ENCODE measurements at places on chromosomes 3 and 15. TPM values are rescaled to one million over a fixed set of nuclear protein-coding genes. Genes with fewer than 3 reads are reported as not detected.

SCN5A gene
- total RNA-seq = 1.2 TPM

IGF2BP2 gene
- 141 TPM for total RNA-seq

GRCh38 chr3:60979461-60980341, 271.6 kb downstream of the FHIT start:
- H3K36me3 ChIP-seq = peaks cover 15% of the 10 kb centered on the region
- H3K4me1 ChIP-seq = peaks cover 7% of the 10 kb centered on the region
- no peak overlapping the region for H3K27ac ChIP-seq
- no peak overlapping the region for H3K4me3 ChIP-seq
- H3K27me3 ChIP-seq = no peaks in the 10 kb centered on the region

DNA sequence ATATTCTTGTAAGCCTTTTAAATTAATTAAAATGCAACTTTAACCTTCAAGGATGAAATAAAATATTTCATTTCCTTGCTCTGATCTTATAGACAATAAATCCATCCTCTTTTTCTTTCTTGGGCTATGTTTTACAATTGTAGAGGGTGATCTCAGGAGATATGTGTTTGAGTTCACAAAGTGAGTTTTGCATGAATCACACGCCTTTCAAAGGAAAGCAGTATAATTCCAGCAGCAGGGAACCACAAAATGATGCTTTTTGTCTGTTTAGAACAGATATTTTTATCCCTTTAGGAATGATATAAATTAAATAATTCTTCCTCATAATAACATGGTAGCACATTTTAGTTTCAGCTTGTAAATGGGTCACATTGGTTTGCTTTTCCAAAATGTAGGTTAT, 191.2 kb downstream of the SEMA6D start:
- no peaks in the 10 kb centered on the region for H3K27me3 ChIP-seq
- no peak overlapping the region for H3K27ac ChIP-seq
- peaks cover 7% of the 10 kb centered on the region for H3K4me1 ChIP-seq

DNA sequence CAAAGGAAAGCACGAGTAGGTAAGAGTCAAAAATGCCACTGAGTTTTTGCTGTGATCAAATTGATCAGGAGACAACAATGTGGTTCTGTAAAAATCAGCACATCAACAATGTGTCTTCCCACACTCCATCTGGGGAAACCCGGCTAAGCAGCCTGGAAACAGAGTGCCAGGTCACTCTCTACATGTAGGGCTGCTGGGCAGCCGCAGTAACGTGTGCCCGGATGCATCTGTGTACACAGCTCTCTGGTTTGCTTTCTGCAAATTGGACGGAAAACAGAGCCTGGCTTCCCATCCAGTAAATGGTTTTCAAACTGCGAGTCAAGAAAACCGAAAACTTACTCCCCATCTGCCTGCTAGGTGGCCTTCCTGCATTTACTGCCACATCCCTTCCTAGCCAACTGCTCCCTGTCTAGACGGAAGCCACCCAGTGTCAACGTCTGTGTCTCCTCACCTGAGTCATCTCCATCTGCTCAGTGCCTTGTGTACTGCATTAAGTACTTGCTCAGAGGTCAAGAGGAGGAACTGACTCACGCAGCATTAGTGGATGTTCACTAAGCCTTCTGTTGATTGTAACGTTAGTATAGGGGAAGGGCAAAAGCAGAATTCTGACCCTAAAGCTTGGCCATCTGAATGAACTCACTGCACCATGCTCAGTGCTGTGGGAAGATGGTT, 124.1 kb downstream of the TJP1 start:
- peaks cover 17% of the 10 kb centered on the region for H3K36me3 ChIP-seq
- peaks cover 4% of the 10 kb centered on the region for H3K4me1 ChIP-seq
- H3K27me3 ChIP-seq = no peaks in the 10 kb centered on the region
- H3K27ac ChIP-seq = no peak overlapping the region
- no peak overlapping the region for H3K4me3 ChIP-seq
- no peak for DNase-seq

DNA sequence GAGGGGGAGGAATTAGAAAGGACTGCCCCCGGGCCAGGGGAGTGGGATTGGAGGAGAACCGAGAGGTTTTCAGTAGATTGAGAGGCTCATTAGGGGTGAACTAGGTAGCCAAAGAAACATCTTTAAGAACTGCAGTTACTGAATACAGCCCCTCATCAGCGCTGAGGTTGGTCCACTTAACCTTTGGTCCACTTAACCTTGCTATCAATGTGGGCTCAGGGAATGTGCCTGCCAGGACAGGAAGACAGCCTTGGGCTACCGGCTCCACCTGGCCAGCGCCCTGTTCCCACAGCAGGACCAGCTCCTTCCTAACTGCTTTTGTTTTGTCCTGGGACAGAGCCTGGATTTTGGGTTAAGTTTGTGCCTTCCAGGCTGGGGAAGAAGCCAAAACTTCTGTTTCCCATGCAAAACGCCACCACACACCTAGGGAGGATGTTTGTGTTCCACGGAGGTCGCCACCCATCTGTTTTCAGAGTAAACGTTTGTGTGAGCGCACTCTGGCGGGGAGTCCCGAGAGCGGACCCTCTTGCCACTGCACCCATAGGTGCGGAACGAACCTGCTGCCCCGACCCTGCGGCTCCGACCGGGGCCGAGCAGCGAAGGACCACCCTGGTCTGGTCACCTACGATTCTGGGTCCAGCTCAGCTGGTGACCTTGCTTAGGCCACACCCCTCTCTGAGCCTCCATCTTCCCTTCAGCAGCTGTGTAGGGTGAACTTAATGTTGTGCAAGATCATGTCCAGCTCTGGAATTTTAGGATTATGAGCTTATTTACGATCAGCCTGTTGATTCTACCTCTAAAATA, 107.4 kb downstream of the VGLL4 start:
- peaks cover 16% of the 10 kb centered on the region for H3K4me1 ChIP-seq
- H3K4me3 ChIP-seq = no peak overlapping the region
- peaks cover 10% of the 10 kb centered on the region for H3K27me3 ChIP-seq
- no peak for DNase-seq
- H3K36me3 ChIP-seq = no peaks in the 10 kb centered on the region

DNA sequence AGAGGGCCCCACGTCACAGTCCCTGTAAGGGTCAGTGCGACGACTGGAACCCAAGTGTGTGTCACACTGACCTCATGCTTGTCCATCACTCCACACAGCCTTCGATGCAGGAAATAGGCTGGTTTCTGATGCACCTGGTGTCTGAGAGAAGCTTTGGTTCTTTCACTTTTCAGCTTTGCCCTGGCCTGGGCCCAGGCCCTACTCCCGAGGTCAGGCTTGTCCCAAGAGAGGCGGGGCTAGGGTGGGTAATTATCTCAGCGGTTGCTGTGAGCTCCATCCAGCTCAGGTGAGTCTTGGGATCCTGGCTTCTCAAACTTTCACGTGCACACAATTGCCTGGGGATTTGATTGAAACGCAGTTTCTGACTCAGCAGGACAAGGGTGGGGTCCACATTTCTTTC, 19.6 kb upstream of the CHRNB4 start:
- no peak overlapping the region for H3K4me3 ChIP-seq
- peaks cover 8% of the 10 kb centered on the region for H3K27me3 ChIP-seq
- no peak for DNase-seq
- H3K27ac ChIP-seq = no peak overlapping the region

DNA sequence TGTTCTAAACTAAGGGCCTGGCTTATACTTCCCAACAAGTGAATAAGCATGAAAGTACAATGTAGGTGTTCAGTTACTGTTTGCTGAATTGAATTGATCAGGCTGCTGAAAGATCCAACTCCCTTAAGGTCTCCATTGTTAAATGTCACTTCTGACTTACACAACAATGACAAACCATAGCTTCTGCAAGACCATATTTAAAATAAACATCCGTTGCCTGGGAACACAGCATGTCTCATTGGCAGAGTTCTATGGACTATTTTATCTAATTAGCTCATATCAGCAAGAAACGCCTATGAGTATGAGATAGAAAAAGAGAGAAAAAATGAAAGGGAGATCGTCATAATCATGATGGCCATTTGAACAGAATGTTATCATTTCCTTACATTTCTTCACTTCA, 605.4 kb downstream of the FGF12 start:
- no peak overlapping the region for H3K27ac ChIP-seq
- no peaks in the 10 kb centered on the region for H3K4me1 ChIP-seq
- H3K27me3 ChIP-seq = no peaks in the 10 kb centered on the region
- H3K36me3 ChIP-seq = no peaks in the 10 kb centered on the region
- DNase-seq = no peak
- no peak overlapping the region for H3K4me3 ChIP-seq

DNA sequence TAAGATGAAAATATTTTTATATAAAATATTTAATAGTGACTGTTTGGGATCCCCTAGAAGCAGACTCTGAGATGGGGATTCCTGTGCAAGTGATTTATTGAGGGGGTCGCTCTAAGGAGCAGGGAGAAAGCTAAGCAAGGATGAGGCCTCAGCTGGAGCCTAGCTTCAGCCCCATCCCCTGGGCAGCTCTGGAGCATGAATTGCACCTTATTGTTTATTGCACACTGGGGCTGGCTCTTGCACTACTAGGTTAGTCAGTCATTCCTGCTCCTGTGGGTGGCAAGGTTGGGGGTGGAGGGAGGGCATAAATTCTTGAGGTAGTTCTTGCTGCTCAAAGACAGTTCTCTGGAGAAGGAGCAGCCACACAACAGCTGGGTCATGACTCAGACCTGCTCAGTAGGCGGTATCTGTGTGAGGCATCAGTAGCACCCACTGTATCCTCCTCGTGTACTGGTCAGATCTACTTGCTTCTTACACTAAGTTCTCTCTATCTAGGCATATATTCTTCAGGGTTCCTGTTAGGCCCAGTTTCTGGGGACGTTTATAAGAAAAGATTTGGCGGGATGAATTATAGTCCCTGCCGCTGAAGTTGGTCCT, 27.2 kb upstream of the TNFSF10 start:
- no peak for DNase-seq
- no peak overlapping the region for H3K27ac ChIP-seq
- H3K36me3 ChIP-seq = no peaks in the 10 kb centered on the region
- H3K27me3 ChIP-seq = no peaks in the 10 kb centered on the region
- no peaks in the 10 kb centered on the region for H3K4me1 ChIP-seq

- H3K27me3 ChIP-seq = no peaks in the 10 kb centered on the region
- no peak for DNase-seq
- H3K27ac ChIP-seq = no peak overlapping the region
- peaks cover 9% of the 10 kb centered on the region for H3K4me1 ChIP-seq
These were observed 254.6 kb upstream of the RBMS3 start for GRCh38 chr3:29026286-29026685.

GRCh38 chr3:192834428-192834827, 83.2 kb downstream of the MB21D2 start:
- DNase-seq = no peak
- H3K27ac ChIP-seq = peak overlapping the region; percentile 63
- peaks cover 36% of the 10 kb centered on the region for H3K4me1 ChIP-seq

All from neural crest cell (in vitro differentiated cells).